ENCODE measurements at places on chromosomes 7 and 10.

DNA sequence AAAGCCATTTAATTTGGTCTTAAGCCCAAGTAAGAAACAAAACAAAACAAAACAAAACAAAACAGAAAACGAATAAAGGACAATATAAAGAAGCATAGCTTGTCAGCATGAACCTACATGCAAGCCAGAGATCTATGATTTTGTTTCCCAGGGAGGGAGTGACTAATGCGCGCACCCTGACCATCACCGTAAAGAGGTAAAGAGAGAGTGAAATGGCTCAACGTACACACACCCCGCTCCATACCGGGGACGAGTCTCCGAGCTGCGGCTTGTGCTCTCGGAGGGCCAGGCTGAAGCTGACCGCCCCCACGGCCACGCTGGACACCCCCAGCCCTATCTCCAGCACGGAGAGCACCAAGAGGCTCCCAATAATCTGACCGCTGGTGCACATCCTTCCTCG, 1.1 kb downstream of the TMEM196 start:
- no peak for DNase-seq

DNA sequence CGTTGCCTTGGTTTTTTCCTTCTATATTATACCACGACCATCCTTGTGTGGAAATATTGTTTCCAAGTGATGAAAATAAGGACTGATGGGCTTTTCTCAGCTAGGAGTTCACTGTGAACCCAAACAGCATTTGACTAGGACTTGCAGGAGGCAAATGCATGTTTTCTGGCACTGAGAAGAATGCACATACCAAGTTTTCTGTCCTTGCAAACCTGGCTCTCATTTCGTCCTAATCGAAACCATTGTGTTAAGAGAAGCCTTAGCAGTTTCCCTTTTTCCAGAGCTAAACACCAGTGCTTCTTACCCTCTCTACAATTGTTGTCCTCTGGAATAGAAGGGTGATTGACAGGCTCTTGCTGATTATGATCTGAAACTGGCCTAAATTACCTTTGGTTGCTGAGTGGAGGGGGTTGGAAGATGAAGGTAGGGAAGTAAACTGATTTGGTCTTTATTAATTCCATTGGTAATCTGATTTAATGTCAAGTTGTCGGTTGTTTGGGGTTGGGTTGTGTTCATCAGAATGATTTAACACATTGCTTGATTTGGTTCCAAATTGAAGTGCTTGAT, 33.1 kb upstream of the ELMO1 start:
- DNase-seq, result no peak

DNA sequence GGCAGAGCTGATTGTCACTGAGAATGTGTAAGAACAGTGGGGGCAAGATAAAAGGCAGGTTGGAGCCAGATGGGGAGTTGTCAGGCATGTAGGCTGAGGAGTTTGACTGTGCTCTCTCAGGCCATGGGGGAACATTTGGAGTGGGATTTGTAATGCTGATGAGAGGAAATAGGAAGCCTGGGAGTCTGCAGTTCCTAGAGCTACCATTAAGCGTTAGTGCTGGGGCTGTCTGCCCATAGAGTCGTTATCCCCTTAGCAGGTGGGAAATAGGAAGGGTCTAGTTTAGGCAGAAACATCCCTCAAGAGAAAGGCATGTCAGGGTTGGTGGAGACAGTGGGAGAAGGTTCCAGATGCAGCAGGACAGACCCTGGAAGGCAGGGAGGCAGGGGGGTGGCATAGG, 75.5 kb downstream of the RPS24 start:
- DNase-seq, result no peak

DNA sequence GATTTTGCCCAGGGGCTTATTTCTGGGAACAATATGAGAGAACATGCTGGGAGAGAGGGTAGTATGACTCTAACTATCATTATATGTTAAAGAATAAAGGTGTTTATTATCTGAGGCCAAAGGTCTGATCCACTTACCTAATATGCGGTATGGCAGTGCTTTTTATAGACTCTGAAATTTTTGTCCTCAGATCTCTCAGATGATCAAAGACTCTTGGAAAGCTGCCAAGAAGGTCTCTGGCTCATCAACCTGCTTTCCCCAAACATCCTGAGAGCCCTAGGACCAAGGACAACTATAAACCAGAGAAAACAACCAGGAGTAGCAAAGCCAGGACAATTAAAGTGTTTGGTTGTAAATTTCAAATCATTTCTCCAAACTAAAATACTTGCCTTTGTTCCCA, 255.7 kb upstream of the LRRN3 start:
- DNase-seq, result peak; percentile 64

- no peak for DNase-seq
Observed at GRCh38 chr7:75856536-75856935, 22.3 kb upstream of the RHBDD2 start.

DNA sequence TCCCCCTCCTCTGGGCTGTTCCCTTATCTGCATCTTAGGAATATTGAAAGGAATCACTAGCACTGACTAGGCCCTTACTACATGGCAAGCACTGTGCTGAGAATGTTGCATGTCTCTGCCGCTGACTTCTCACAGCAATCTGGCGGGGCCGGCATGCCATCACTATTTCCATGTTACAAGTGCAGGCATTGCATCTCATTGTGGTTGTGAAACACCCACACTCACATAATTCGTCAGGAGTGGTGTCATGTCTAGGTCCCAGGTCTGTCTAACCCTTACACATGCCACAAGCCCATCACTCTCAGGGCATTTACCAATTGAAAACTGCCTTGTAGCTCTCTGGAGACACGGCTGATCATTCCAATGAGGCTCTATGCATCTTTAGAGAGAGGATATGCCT, 8.5 kb upstream of the IL2RA start:
- no peak for DNase-seq

GRCh38 chr7:108335269-108335918, 120.8 kb downstream of the NRCAM start:
- no peak for DNase-seq

DNA sequence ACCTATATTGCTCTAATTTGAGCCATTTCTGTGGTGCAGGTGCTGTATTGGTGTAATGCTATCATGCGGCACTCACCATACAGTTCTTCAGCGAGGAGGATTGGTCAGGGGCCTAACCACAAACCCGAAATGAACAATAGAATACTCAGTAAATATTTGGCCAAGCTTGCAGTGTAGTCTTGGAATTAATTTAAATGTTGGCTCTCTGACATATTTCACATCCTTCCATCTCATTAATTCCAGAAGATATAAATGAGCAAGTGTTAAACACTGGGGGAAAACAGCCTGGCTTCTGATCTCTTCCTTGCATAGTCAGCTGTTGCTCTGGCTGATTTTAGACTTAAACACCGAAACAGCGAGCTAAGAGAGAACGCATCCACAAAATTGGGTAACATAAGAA, 663.1 kb upstream of the GHITM start:
- DNase-seq, result no peak

GRCh38 chr7:13262929-13263530, 575.6 kb downstream of the ARL4A start:
- DNase-seq, result no peak

Measured in NCI-H2081 treated with DMSO at 0.1 percent for 48 hours (cell line).